ENCODE measurements at places on chromosomes 6 and 20.

- DNase-seq = no peak
These were observed 4.8 kb downstream of the SLC2A12 start for GRCh38 chr6:134047673-134048072.

- DNase-seq = no peak
These were observed 77.1 kb downstream of the GPR63 start for GRCh38 chr6:96760153-96760687.

GRCh38 chr20:38114353-38114791, 50.7 kb downstream of the TGM2 start:
- no peak for DNase-seq

DNA sequence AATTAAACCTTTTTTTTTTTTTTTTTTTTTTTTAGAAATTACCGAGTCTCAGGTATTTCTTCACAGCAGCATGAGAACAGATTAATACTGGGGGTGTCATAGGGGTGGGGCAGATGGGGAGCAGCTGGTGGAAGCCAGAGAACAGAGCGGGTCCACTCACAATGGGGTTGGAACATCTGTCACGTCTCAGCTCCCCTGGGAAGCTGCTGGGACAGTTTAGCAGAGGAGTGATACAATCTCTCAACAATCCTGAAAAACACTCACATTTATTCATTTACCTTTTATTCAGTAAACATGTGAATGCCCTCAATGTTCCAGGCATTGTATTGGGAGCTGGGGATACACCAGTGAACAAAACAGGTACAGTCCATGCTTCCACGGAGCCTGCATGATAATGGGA, 162.2 kb downstream of the SMOC2 start:
- no peak for DNase-seq

DNA sequence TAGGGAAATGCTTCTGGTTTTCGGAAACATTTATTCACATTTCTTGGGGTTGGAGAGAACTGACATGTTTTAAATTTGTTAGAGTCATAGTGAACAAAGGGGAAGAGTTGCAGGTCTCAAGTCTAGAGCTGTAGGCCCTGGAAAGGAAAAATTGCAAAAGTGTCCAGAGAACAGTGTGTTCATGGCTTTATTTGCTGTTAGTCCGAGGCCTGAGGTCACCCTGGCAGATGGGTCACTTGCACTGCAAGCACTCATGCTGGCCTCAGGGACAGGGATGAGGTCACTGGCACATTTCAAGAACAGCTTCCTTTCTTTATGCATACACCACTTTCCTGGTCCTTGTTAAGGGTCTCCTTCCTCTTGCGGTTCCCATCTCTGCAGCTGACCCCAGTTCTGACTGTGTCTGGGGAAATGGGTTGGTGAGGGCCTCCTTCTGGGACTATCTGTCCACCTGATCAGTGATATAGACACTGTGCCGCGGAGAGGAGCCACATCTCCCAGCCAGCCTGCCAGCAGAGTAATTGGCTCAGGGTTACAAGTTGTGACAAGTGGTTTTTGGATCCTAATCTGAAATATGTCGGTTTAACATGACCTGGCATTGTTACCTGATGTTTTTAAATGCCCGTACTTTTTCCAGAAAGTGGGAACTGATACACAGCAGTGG, 194.0 kb downstream of the EYA4 start:
- no peak for DNase-seq

DNA sequence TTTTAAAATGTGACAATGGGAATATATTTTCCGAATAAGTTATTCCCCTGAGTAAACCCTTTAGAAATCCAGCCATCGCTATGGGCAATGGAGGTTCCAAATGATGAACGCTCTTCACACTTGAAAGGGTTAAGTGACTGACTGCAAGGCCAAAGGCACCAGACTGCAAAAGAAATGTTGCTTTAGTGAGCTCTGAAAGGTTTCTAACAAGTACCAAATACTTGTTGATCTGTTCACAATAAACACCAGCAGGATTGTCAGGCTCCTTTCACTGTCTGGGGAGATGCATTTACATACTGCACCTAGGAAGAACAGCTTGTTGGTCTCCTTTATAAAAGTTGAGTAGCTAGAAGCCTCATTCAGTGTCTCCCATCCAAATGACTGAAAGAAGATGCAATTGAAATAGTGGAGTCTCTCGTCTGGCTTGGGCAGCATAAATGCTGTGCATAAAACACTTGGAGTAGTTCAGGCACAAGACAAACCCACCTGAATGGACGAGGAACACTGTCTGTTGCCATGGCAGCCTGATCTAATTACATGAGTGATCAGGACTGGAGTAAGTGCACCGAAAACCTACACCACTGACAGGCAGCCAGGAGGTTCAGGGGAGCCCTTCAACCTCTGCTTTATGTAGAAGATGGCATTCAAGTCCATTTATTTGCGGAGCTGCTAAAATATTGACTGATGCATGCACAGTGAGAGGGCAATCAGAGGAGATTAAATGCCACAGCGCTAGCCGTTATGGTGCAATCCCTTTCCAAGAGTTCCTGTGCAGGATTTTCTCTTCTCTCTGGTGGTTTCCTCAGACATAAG, 2.9 kb downstream of the ATXN1 start:
- peak; percentile 49 for DNase-seq

DNA sequence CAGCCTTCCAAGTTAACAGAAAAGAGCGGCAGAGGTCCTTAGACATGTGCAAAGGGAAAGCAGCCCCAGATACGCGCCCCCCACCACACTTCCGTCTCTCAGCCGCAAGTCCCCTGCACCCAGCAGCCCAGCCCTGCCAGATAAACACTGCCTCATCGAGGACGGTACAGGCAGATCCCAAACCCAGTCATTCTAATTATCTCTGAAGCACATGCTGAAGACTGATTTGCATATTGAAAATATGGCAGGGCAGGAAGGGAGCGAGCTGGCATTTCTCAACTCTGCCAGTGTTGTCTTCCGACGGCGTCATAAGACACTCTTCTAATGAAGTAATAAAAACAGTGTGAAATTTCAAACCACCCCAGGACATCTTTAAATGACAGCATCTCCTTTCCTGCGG, 122.8 kb upstream of the CDH4 start:
- no peak for DNase-seq

GRCh38 chr6:84411060-84411629, 183.7 kb upstream of the CEP162 start:
- DNase-seq = no peak

GRCh38 chr6:156190270-156190669, 586.9 kb upstream of the ARID1B start:
- no peak for DNase-seq

DNA sequence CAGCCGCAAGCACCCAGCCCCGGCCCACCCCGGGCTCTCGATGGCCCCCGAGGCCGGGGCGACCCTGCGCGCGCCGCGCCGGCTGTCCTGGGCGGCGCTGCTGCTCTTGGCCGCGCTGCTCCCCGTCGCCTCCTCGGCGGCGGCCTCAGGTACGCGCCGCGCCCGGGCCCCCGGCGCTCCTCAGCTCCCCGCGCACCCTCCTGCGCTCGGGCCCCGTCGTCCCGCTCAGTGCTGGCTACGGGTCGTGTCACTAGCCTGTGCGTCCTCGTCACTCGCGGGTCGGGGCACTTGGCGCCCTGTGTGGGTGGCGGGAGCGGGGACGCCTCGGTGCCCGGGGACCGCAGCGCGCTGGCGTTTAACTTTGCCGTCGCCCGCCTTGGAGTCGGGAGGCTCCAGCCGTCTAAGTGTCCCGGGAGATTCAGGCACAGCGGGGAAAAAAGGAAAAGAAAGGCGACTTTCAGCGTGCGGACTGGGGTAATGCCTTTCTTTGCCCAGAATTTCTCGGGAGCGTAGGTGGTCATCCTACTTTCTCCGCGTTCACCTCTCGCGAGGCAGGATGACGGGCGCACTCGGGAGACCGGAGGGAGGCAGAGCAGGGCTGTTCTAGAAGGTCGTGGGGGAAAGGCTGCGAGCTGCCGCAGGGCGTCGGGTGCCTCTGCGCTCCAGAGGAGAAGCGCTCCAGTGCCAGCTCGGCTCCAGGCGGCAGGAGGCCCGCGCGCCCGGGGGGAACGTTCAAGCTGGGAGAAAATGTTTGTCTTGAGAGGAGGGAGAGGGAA, 545 bp downstream of the FNDC1 start:
- DNase-seq = no peak

GRCh38 chr6:43014434-43014909, 423 bp downstream of the KLHDC3 start:
- no peak for DNase-seq

- no peak for DNase-seq
These were observed 446.0 kb upstream of the IMPG1 start for GRCh38 chr6:76518443-76518842.

Data from CD4-positive, alpha-beta T cell treated with Interleukin-4 for 4 hours (primary cell).